ENCODE measurements at places on chromosomes 16 and 17. TPM values are rescaled to one million over a fixed set of nuclear protein-coding genes. Genes with fewer than 3 reads are reported as not detected.

KRT33B gene
- total RNA-seq, result not detected

HOXB5 gene
- not detected for total RNA-seq

CES2 gene
- total RNA-seq, result 32.7 TPM

NOTUM gene
- total RNA-seq, result 0.40 TPM

SCNN1G gene
- not detected for total RNA-seq

FKBP10 gene
- total RNA-seq, result 1.4 TPM

SEPTIN1 gene
- 202 TPM for total RNA-seq

TBC1D3C gene
- total RNA-seq, result 0.21 TPM

- H3K36me3 ChIP-seq, result no peaks in the 10 kb centered on the region
- no peaks in the 10 kb centered on the region for H3K4me1 ChIP-seq
- H3K27me3 ChIP-seq, result no peaks in the 10 kb centered on the region
- no peak for DNase-seq
These were observed 257.6 kb downstream of the PARN start for GRCh38 chr16:14372471-14372870.

- H3K4me1 ChIP-seq, result peaks cover 45% of the 10 kb centered on the region
- H3K27me3 ChIP-seq, result no peaks in the 10 kb centered on the region
- peaks cover 28% of the 10 kb centered on the region for H3K36me3 ChIP-seq
- H3K27ac ChIP-seq, result peak overlapping the region; percentile 92
These were observed 997 bp downstream of the ACADVL start for GRCh38 chr17:7220593-7221277.

GRCh38 chr17:5055543-5055942, 20.3 kb upstream of the SLC52A1 start:
- no peaks in the 10 kb centered on the region for H3K4me1 ChIP-seq
- no peak overlapping the region for H3K4me3 ChIP-seq
- no peaks in the 10 kb centered on the region for H3K36me3 ChIP-seq
- no peaks in the 10 kb centered on the region for H3K27me3 ChIP-seq
- no peak for DNase-seq

- no peak overlapping the region for H3K27ac ChIP-seq
- no peak for DNase-seq
- no peaks in the 10 kb centered on the region for H3K27me3 ChIP-seq
- H3K4me3 ChIP-seq, result no peak overlapping the region
- H3K36me3 ChIP-seq, result peaks cover 19% of the 10 kb centered on the region
These were observed 15.2 kb upstream of the IGFALS start for GRCh38 chr16:1808691-1809090.

DNA sequence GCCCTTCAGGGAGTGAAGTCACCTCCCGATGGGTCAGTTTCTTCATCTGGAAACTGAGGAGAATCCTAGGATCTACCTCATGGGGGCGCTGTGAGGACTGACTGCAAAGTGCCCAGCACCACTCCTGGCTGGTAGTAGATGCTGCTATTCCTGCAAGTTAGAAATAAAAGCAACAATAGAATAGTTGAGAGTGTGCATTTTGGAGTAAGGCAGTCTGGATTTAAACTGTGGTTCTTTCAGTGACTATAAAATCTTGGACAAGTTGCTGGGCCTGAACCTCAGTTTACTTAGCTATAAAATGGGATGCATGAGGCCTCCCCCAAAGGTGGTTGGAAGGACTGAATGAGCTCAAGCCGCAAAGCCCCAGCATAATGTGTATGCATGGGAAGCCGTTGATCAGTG, 70.6 kb downstream of the CYB5B start:
- no peaks in the 10 kb centered on the region for H3K27me3 ChIP-seq
- no peak overlapping the region for H3K4me3 ChIP-seq
- no peaks in the 10 kb centered on the region for H3K36me3 ChIP-seq
- H3K27ac ChIP-seq, result no peak overlapping the region

- DNase-seq, result no peak
- H3K27ac ChIP-seq, result no peak overlapping the region
- peaks cover 28% of the 10 kb centered on the region for H3K36me3 ChIP-seq
- H3K27me3 ChIP-seq, result peaks cover 20% of the 10 kb centered on the region
- no peak overlapping the region for H3K4me3 ChIP-seq
These were observed 2.2 kb upstream of the RPL38 start for GRCh38 chr17:74201250-74201649.

DNA sequence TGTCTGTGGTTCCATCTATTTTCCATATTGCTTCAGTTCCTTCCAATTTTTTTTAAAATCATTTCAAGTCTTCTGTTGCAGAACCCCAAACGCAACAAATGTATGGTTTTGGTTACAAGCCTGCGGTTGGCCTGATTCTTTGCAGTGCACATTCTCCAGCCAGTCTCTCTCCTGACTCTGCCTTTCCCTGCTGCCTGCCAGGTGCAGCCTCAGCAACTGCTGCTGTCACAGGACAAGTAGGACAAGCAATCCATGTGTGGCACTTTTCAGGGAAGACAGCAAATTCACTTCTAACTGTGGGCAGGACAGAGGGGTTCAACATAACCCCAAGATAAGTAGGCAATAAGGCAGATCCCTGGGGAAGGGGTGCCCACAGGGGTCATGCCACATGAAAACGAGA, 24.2 kb downstream of the EMP2 start:
- H3K27me3 ChIP-seq, result peaks cover 19% of the 10 kb centered on the region
- no peaks in the 10 kb centered on the region for H3K36me3 ChIP-seq
- H3K4me1 ChIP-seq, result peaks cover 8% of the 10 kb centered on the region
- DNase-seq, result no peak

DNA sequence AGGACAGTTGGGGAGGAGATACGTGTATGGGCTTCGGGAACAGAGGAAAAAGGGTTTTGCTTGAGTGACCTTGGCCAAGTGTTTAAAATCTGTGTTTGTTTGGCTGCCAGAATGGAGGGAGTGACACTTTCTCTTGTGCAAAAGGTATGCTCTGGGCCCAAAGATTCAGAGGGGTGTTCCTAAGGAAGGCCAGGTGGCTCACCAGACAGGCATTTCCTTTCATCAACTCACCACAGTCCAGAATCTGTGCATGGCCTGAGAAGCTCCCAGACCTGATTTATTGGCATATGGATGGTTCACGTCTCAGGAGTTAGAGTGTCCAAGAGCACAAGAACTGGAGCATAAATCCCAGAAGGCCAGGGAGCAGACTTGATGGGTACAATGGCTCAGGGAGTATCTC, 53.4 kb upstream of the NLK start:
- H3K27me3 ChIP-seq, result peaks cover 7% of the 10 kb centered on the region
- H3K36me3 ChIP-seq, result no peaks in the 10 kb centered on the region
- H3K27ac ChIP-seq, result no peak overlapping the region
- DNase-seq, result no peak

- no peaks in the 10 kb centered on the region for H3K27me3 ChIP-seq
- peaks cover 39% of the 10 kb centered on the region for H3K36me3 ChIP-seq
- no peak overlapping the region for H3K27ac ChIP-seq
- no peak for DNase-seq
These were observed 10.3 kb downstream of the CDRT4 start for GRCh38 chr17:15456972-15457722.

DNA sequence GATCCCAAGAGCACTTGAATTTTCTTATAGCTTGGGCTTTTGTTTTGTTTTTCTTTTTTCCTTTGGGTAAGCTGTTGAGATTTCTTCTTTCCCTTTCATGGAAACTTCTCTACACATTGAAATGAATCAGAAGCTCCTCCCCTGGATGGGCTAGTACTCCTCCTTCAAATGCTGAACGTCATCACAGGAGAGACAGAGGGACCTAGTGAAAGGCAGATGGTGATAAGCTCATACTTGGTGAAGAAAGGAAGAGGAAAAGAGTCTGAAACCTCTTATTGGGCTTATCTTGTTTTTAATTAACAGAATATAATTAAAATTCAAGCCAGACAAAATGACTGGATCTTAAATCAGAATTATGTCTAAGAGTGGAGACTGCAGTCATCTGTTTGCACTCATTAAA, 147.3 kb downstream of the SNX11 start:
- H3K27ac ChIP-seq, result no peak overlapping the region
- H3K27me3 ChIP-seq, result no peaks in the 10 kb centered on the region
- peaks cover 5% of the 10 kb centered on the region for H3K4me1 ChIP-seq
- H3K36me3 ChIP-seq, result no peaks in the 10 kb centered on the region
- no peak for DNase-seq

- no peak for DNase-seq
These were observed 319.3 kb downstream of the RBFOX1 start for GRCh38 chr16:7651803-7652570.

DNA sequence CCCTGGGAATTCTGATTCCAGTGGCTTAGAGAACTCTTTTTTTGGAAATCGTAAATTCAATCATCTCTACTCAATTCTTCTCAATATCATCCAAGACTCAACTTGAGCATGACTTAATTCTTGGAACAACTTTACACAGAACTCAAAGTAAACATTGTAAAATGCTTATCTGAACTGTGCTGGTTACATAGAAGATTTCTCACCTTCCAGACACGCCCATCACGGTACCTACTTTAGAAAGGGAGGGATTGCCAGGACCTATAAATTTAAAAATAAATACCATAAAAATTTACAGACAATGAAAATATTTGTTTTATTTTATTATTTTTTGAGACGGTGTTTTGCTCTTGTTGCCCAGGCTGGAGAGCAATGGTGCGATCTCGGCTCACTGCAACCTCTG, 26.5 kb downstream of the MAP1LC3B start:
- H3K36me3 ChIP-seq, result peaks cover 15% of the 10 kb centered on the region
- H3K27me3 ChIP-seq, result no peaks in the 10 kb centered on the region
- H3K4me1 ChIP-seq, result no peaks in the 10 kb centered on the region
- H3K4me3 ChIP-seq, result no peak overlapping the region
- no peak overlapping the region for H3K27ac ChIP-seq

DNA sequence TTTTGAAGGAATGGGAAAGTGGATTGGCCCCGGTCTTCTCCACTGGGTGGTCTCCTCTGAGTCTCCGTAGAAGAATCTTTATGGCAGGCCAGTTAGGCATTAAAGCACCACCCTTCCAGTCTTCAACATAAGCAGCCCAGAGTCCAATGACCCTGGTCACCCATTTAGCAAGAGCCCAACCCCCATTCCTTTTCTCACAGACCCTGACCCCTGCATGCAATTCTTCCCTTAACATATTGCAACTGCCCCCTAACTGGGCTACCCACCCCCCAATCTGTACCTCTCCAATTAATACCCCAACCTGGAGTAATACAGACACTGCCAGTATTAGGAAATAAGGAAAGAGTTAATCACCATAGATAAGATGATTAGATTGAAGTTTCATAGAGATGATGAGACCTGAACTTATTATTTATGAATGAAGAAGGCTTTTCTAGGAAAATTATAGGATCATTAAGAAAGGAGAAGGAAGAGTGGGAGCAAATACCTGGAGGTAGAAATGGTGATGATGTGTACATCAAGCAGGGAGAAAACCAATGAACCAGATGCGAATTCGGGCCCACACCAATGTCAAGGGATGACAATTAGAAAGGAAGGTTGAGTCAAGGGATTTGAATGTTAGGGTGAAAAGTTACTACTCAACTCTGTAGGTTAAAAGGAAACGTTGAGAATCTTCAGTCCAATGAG, 2.4 kb downstream of the CCL2 start:
- no peaks in the 10 kb centered on the region for H3K36me3 ChIP-seq
- no peak overlapping the region for H3K27ac ChIP-seq
- peaks cover 2% of the 10 kb centered on the region for H3K4me1 ChIP-seq
- no peak for DNase-seq

- no peaks in the 10 kb centered on the region for H3K27me3 ChIP-seq
- peaks cover 1% of the 10 kb centered on the region for H3K36me3 ChIP-seq
- H3K4me3 ChIP-seq, result peak overlapping the region; percentile 79
- peak overlapping the region; percentile 56 for H3K27ac ChIP-seq
- H3K4me1 ChIP-seq, result peaks cover 19% of the 10 kb centered on the region
These were observed 939 bp upstream of the WDR90 start for GRCh38 chr16:648071-648780.

DNA sequence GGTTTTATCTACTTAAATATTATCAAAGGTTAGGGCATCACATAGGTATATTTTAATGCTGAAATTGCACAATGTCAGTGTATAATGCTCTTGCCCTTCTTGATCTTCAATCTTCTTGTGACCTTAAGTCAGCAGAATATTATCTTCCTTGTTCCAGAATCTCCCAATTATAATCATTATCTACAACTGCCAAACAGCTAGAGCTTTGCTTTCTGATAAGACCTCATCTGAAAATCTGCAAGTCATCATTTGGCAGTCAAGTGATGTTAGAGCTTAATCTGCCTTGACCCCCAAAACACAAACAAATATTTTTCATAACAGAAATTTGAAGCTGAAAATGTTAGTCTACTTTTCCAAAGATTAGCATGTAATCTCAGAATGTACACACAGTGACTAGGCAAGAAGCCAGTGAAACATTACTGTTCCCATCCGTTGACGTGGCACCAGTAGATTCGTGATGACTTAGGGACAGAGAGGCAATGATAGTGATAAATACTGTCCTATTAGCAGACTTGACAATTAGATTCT, 19.8 kb downstream of the REXO5 start:
- H3K4me3 ChIP-seq, result no peak overlapping the region
- peaks cover 35% of the 10 kb centered on the region for H3K36me3 ChIP-seq
- H3K27me3 ChIP-seq, result no peaks in the 10 kb centered on the region
- H3K4me1 ChIP-seq, result peaks cover 5% of the 10 kb centered on the region
- DNase-seq, result no peak

GRCh38 chr17:50505591-50506130, 2.6 kb upstream of the MYCBPAP start:
- no peaks in the 10 kb centered on the region for H3K36me3 ChIP-seq
- no peak for DNase-seq
- H3K27ac ChIP-seq, result no peak overlapping the region
- no peaks in the 10 kb centered on the region for H3K27me3 ChIP-seq

- H3K4me3 ChIP-seq, result no peak overlapping the region
- H3K4me1 ChIP-seq, result peaks cover 11% of the 10 kb centered on the region
- H3K27me3 ChIP-seq, result peaks cover 25% of the 10 kb centered on the region
- no peak overlapping the region for H3K27ac ChIP-seq
- no peaks in the 10 kb centered on the region for H3K36me3 ChIP-seq
These were observed 1.8 kb upstream of the ADGRG1 start for GRCh38 chr16:57626420-57627170.

DNA sequence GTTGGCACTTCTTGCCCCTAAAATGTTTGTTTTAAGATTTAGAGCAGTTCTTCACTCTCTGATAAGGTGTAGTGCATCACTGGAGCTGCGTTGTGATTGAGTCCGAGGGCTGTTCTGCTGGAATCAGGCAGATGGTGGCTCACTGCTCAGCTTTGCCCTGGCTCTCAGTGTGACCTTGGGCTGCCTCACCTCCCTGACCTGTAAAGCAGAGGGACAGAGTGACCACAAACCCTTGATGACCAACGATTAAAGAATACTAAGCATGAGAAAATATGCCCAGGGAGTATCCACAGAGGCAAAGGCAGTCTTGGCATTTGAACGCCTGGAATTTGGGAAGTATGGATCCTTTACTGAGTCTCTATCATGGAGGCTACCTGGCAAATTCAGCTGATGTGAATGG, 18.1 kb downstream of the CMIP start:
- no peak overlapping the region for H3K4me3 ChIP-seq
- no peak for DNase-seq
- peaks cover 29% of the 10 kb centered on the region for H3K4me1 ChIP-seq
- H3K36me3 ChIP-seq, result peaks cover 3% of the 10 kb centered on the region
- H3K27me3 ChIP-seq, result no peaks in the 10 kb centered on the region

DNA sequence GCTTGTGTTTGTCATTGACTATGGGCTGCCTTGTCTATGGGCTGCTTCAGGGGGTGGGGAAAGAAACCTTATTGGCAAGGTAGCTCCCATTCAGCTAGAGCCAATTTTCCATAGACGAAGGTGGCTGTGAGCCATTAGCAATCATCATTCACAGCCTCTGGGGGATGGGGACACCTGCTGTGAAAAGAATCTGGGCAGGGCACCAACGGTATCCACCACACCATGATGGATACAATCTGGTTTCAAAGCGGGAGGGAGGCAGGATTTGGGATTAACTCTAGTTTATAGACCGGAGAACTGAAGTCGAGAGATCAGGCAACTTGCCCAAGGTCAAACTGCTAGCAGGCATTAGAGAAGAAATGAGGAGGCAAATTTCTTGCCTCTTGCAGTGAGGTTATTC, 182.3 kb downstream of the SHISA9 start:
- H3K27me3 ChIP-seq, result no peaks in the 10 kb centered on the region
- H3K4me1 ChIP-seq, result no peaks in the 10 kb centered on the region
- no peak overlapping the region for H3K27ac ChIP-seq
